ENCODE measurements at places on chromosomes 12 and 14. TPM values are rescaled to one million over a fixed set of nuclear protein-coding genes. Genes with fewer than 3 reads are reported as not detected.
A peak's percentile ranks its signal among the peaks of the same experiment; 100 is the strongest.

- H3K36me3 ChIP-seq: no peaks in the 10 kb centered on the region
- H3K4me1 ChIP-seq: peaks cover 17% of the 10 kb centered on the region
- peak overlapping the region; percentile 19 for H3K4me3 ChIP-seq
- peaks cover 20% of the 10 kb centered on the region for H3K27me3 ChIP-seq
- DNase-seq: no peak
- H3K27ac ChIP-seq: peak overlapping the region; percentile 47
These were observed 592 bp downstream of the KRT7 start for GRCh38 chr12:52233462-52234207.

DNA sequence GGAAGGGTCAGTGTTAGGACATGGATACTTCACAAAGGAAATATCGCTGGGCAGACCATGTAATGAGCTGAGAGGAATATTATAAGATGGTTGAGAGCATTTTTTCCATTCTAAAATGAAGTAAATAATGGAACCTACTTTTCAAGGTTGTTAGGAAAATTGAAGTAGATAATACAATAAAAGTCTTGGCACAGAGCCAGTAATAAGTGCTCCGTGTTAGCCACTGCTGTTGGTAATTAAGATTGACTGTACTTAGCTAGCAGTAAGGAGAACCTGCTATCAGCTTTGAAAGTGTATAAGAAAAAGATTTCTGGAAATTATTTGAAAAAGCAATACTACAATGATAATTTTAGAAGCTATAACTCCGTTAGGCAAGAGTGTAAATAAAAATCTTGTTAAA lies 77.6 kb downstream of the SCAF11 start:
- H3K4me1 ChIP-seq: peaks cover 8% of the 10 kb centered on the region
- no peaks in the 10 kb centered on the region for H3K27me3 ChIP-seq
- H3K4me3 ChIP-seq: no peak overlapping the region
- H3K27ac ChIP-seq: no peak overlapping the region

Gene NUAK1
- total RNA-seq: 14.2 TPM

Gene MAPKAPK5
- total RNA-seq: 124 TPM

DNA sequence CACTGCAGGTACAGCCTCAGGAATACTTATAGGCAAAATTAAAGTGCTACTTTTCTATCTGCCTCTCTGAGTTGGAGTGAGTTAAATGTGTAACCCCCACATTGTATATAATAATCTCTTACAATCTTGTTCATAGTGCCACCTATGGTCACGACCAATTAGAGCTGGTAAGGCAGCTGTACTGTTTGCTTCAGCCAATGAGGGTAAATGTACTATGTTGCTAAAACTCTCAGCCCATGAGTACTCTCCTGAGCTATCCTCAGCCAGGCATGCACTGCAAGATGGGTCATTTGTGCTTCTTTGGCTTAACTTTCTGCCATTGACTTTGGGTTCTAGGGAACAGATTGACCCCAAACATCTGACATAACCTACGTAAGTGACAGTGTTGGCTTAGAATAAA lies 15.0 kb upstream of the MDM2 start:
- no peaks in the 10 kb centered on the region for H3K27me3 ChIP-seq
- DNase-seq: no peak
- no peak overlapping the region for H3K4me3 ChIP-seq

DNA sequence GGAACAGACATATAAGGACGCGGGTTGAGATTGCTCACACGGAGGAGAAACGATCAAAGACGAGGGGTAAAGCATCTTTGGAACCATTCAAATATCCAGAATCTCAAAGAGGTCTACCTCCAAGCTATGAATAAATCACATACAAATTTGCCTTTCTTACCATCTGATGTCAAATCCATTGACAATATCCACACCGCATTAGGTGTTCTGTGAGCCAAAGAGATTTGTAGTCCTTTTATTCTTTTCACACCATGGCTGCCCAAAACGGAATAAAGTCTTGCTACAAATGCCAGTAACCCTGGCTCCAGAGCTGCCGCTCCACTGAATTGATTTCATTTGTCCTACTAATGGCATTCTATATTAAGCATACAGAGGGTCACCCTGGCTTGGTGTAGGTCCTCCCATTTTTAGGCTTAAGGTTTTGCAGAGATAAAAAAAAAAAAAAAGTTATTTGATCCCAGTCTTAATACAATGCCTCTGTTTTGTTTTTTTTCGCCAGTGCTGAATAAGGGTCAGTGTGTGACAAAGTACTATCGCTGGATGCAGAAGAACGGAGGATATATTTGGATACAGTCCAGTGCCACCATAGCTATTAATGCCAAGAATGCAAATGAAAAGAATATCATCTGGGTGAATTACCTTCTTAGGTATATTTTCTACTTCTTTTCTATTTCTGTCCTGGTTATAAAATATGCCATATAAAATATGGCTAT lies 157.3 kb downstream of the EGLN3 start:
- no peaks in the 10 kb centered on the region for H3K4me1 ChIP-seq
- no peak overlapping the region for H3K4me3 ChIP-seq
- no peaks in the 10 kb centered on the region for H3K27me3 ChIP-seq
- H3K27ac ChIP-seq: no peak overlapping the region

Gene CBLN3
- total RNA-seq: 4.2 TPM

Gene FOXN4
- total RNA-seq: not detected

Gene KRT5
- total RNA-seq: not detected

Gene BATF
- total RNA-seq: not detected

DNA sequence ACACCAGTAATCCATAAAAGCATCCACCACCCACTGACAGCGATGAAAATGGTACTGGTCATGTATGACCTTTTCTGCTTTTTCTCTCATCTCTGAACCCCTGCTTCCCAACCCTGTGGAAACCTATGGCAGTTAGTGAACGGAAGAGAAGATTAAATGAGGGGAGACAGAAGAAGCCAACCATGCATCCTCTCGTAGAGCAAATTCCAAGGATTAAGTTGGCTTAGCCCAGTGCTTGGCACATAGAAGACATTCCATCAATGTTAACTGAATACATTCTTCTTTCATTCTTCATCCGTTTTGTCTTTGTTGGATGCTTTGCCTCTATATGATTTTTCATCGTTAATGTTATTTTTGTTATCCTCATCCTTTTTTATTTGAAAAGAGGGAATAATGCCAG lies 339.7 kb upstream of the FLRT2 start:
- no peaks in the 10 kb centered on the region for H3K4me1 ChIP-seq
- no peak overlapping the region for H3K4me3 ChIP-seq
- H3K27ac ChIP-seq: no peak overlapping the region
- H3K36me3 ChIP-seq: no peaks in the 10 kb centered on the region
- DNase-seq: no peak

GRCh38 chr14:74636424-74637177 lies 24.6 kb upstream of the LTBP2 start:
- peaks cover 4% of the 10 kb centered on the region for H3K4me1 ChIP-seq
- DNase-seq: no peak
- H3K27me3 ChIP-seq: no peaks in the 10 kb centered on the region
- no peaks in the 10 kb centered on the region for H3K36me3 ChIP-seq
- H3K27ac ChIP-seq: no peak overlapping the region

DNA sequence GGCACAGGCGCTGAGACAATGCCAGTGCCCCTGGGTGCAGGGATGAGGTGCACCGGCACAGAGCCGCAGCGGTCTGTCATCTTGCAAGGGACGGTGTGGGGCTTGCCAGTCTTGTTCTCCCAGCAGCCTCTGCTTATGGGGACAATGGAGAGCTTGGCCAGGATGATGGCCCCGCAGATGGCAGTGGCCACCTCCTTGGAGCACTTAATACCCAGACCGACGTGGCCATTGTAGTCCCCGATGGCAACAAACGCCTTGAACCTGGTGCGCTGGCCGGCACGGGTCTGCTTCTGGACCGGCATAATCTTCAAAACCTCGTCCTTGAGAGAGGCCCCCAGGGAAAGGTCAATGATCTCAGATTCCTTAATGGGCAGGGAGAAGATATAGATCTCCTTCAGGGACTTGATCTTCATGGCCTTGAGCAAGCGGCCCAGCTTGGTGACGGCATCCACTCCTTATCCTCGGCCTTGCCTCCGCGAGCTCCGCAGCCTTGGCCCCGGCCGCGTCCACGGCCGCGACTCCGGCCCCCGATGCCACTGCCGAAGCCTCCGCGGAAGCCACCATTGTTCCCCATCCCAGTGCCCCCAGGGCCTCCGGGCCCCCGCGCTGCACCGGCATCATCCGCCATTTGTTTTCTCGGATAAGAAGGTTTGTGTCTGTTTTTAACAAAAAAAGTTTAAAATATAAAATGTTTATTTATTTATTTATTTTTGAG lies 29.9 kb downstream of the VRTN start:
- no peak overlapping the region for H3K4me3 ChIP-seq
- no peak overlapping the region for H3K27ac ChIP-seq
- H3K4me1 ChIP-seq: no peaks in the 10 kb centered on the region
- DNase-seq: no peak
- H3K27me3 ChIP-seq: no peaks in the 10 kb centered on the region
- H3K36me3 ChIP-seq: no peaks in the 10 kb centered on the region

DNA sequence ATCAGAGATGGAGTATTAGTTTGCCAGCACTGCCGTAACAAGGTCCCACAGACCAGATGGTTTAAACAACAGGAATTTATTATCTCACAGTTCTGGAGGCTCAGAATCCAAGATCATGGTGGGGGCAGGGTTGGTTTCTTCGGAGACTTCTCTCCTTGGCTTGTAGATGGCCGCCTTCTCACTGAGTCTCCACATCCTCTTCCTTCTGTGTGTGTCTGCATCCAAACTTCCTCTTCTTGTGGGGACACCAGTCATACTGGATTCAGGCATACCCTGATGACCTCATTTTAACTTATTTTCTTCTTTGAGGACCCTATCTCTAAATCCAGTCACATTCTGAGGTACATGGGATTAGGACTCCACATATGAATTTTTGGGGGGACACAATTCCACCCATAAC lies 455.5 kb downstream of the RGS6 start:
- H3K4me1 ChIP-seq: no peaks in the 10 kb centered on the region
- H3K27me3 ChIP-seq: no peaks in the 10 kb centered on the region
- no peaks in the 10 kb centered on the region for H3K36me3 ChIP-seq
- no peak overlapping the region for H3K27ac ChIP-seq

DNA sequence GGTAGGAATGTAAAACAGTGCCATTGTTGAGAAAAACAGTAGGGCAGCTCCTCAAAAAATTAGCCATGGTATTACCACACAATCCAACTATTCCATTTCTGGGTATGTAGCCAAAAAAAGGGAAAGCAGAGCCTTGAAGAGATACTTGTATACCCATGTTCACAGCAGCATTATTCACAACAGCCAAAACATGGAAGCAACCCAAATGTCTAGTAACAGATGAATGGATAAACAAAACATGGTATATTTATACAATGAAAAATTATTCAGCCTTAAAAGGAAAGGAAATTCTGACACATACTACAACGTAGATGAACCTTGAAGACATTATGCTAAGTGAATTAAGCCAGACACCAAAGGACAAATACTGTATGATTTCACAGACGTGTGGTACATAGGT lies 67.6 kb upstream of the GNG2 start:
- DNase-seq: peak; percentile 62
- no peaks in the 10 kb centered on the region for H3K36me3 ChIP-seq
- peaks cover 11% of the 10 kb centered on the region for H3K4me1 ChIP-seq
- no peak overlapping the region for H3K4me3 ChIP-seq

- peaks cover 34% of the 10 kb centered on the region for H3K36me3 ChIP-seq
- H3K27ac ChIP-seq: no peak overlapping the region
- DNase-seq: peak; percentile 44
- no peak overlapping the region for H3K4me3 ChIP-seq
- no peaks in the 10 kb centered on the region for H3K4me1 ChIP-seq
- no peaks in the 10 kb centered on the region for H3K27me3 ChIP-seq
These were observed 21.8 kb downstream of the SENP1 start for GRCh38 chr12:48084066-48084465.

- DNase-seq: peak; percentile 14
- no peak overlapping the region for H3K4me3 ChIP-seq
- peaks cover 20% of the 10 kb centered on the region for H3K4me1 ChIP-seq
- no peaks in the 10 kb centered on the region for H3K36me3 ChIP-seq
- no peaks in the 10 kb centered on the region for H3K27me3 ChIP-seq
These were observed 75.5 kb upstream of the CPM start for GRCh38 chr12:69008520-69008919.

DNA sequence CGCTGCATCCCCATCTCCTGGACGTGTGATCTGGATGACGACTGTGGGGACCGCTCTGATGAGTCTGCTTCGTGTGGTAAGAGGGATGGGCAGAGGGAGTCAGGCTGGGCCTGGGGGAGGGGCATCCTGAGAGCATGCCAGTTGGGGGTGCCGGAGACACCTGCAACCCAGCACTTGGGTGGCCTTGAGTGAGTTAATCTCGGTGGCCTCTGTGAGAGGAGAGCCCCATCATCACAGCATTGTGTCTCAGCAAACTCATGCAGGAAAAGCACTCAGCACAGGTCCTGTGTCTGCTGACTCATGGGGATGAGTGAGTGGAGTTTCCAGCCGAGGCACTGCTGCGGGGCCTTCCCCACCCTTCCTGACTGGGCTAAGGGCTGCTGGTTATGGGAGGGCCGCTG lies 19.6 kb upstream of the LRP1-AS start:
- H3K4me3 ChIP-seq: no peak overlapping the region
- H3K4me1 ChIP-seq: no peaks in the 10 kb centered on the region
- H3K36me3 ChIP-seq: peaks cover 93% of the 10 kb centered on the region
- H3K27me3 ChIP-seq: no peaks in the 10 kb centered on the region

DNA sequence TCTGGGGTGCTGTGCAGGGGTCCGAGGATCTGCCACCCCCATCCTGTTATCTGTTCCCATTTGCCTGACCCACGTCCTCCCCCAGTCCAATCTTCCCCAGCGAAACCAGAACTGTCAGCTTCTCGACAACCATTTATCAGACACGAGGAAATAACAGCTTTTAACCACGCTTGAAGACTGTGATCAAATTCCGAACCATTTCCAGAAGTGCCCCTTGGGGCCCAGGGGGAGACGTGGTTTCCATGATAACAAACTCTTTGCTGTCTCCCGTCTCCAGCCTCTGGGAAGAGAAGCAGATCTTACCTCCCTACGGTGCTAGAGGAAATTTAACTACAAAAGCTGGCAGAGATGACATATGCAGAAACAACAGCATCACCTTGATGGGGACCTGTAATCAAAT lies 35.1 kb upstream of the SRRM4 start:
- H3K36me3 ChIP-seq: no peaks in the 10 kb centered on the region
- DNase-seq: no peak
- H3K27ac ChIP-seq: no peak overlapping the region

DNA sequence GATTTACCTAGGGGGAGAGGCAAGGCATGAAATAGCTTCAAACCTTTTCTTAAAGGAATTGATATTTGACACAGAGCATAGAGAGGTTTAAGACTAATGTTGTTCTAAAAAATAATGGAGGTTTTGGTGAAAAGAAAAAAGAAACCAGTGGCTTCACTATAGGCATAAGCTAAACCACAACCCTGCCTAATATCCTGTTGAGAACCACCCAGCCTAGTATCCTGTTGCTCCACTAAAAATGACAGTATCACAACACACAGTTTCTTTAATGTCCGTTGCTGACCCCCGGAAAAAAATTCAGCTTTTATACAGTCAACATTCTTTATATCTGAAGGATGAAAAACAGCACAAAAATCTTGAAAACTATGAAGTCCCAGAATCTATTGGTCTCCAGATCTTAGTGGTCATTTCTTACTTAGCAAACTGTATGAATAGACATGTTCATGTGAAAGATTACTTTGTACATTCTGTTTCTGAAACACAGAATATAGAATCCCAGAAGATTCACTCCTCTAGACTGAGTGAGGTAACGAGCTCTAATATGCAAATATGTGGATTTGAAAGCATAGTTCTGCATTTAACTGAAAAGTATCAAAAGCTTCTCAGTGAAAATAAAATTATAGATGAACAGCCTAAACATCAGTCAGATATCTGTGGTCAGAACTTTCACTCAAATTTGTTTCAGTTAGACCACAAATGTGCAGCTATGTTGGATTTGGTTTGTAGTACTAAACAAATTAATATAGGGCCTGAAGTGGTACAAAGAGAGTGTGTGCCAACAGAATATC lies 40.5 kb downstream of the GALC start:
- peaks cover 30% of the 10 kb centered on the region for H3K36me3 ChIP-seq
- no peak overlapping the region for H3K27ac ChIP-seq
- DNase-seq: no peak
- H3K4me3 ChIP-seq: no peak overlapping the region
- no peaks in the 10 kb centered on the region for H3K27me3 ChIP-seq

Gene C12orf54
- total RNA-seq: not detected
